ENCODE measurements at places on chromosomes 7 and 10. TPM values are rescaled to one million over a fixed set of nuclear protein-coding genes. Genes with fewer than 3 reads are reported as not detected.

IQUB gene
- total RNA-seq: 0.07 TPM

ZNF487 gene
- total RNA-seq: 1.8 TPM

FAM25C gene
- total RNA-seq: not detected

TBX20 gene
- 0.95 TPM for total RNA-seq

PYROXD2 gene
- 8.4 TPM for total RNA-seq

STAG3 gene
- total RNA-seq: 4.1 TPM

CFAP58 gene
- total RNA-seq: 0.12 TPM

C7orf57 gene
- total RNA-seq: not detected

PON1 gene
- 677 TPM for total RNA-seq

CPN1 gene
- 43.4 TPM for total RNA-seq

GIMAP1 gene
- 1.9 TPM for total RNA-seq

- no peaks in the 10 kb centered on the region for H3K36me3 ChIP-seq
- no peak overlapping the region for H3K4me3 ChIP-seq
- no peaks in the 10 kb centered on the region for H3K27me3 ChIP-seq
- H3K4me1 ChIP-seq: no peaks in the 10 kb centered on the region
- H3K27ac ChIP-seq: no peak overlapping the region
Observed at GRCh38 chr10:68561865-68562649, 1.9 kb downstream of the TET1 start.

GRCh38 chr7:84612981-84613681 is 418.5 kb upstream of the SEMA3A start:
- H3K27me3 ChIP-seq: no peaks in the 10 kb centered on the region
- H3K36me3 ChIP-seq: no peaks in the 10 kb centered on the region
- no peaks in the 10 kb centered on the region for H3K4me1 ChIP-seq
- H3K27ac ChIP-seq: no peak overlapping the region
- H3K4me3 ChIP-seq: no peak overlapping the region

- H3K36me3 ChIP-seq: no peaks in the 10 kb centered on the region
- H3K27me3 ChIP-seq: no peaks in the 10 kb centered on the region
- H3K4me3 ChIP-seq: no peak overlapping the region
- no peaks in the 10 kb centered on the region for H3K4me1 ChIP-seq
Observed at GRCh38 chr10:33085313-33085833, 127.3 kb upstream of the ITGB1 start.

- no peak overlapping the region for H3K4me3 ChIP-seq
- no peaks in the 10 kb centered on the region for H3K27me3 ChIP-seq
- no peaks in the 10 kb centered on the region for H3K4me1 ChIP-seq
- DNase-seq: no peak
Observed at GRCh38 chr7:155129186-155129585, 59.1 kb downstream of the HTR5A start.

- H3K4me1 ChIP-seq: peaks cover 22% of the 10 kb centered on the region
- DNase-seq: no peak
- H3K27me3 ChIP-seq: no peaks in the 10 kb centered on the region
Observed at GRCh38 chr7:39971924-39972323, 21.9 kb downstream of the CDK13 start.

- no peaks in the 10 kb centered on the region for H3K36me3 ChIP-seq
- no peak overlapping the region for H3K4me3 ChIP-seq
- no peaks in the 10 kb centered on the region for H3K27me3 ChIP-seq
- no peaks in the 10 kb centered on the region for H3K4me1 ChIP-seq
- H3K27ac ChIP-seq: no peak overlapping the region
- no peak for DNase-seq
Observed at GRCh38 chr7:93015779-93016481, 101.8 kb downstream of the SAMD9 start.

- DNase-seq: no peak
- H3K4me3 ChIP-seq: no peak overlapping the region
- H3K4me1 ChIP-seq: peaks cover 4% of the 10 kb centered on the region
- no peaks in the 10 kb centered on the region for H3K27me3 ChIP-seq
Observed at GRCh38 chr7:121011401-121011800, 22.9 kb downstream of the CPED1 start.

GRCh38 chr7:94634502-94634901 is 21.4 kb downstream of the SGCE start:
- H3K27ac ChIP-seq: no peak overlapping the region
- H3K27me3 ChIP-seq: no peaks in the 10 kb centered on the region
- no peaks in the 10 kb centered on the region for H3K4me1 ChIP-seq
- H3K4me3 ChIP-seq: no peak overlapping the region

GRCh38 chr7:70590126-70590854 is 541.7 kb upstream of the GALNT17 start:
- H3K4me3 ChIP-seq: peak overlapping the region; percentile 12
- H3K27ac ChIP-seq: no peak overlapping the region
- peaks cover 42% of the 10 kb centered on the region for H3K4me1 ChIP-seq
- H3K36me3 ChIP-seq: no peaks in the 10 kb centered on the region

DNA sequence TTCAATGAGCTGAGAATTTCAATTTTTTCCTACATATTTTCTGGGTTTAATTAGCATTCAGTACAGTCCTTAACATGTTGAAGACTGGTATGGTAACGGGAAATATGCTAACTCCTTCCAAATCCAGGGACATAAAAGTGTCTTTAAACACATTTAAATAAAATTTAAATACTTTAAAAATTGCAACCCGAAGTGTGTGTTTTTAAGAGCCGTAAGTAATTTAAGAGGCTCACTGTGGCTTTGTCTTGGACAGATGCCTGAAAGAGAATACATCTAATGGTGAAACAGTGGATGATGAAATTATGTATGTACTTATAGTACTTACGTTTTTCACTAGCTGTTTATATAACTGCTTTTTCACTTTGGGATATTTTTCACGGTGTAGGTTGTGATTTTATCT is 687.3 kb upstream of the CELF2 start:
- no peaks in the 10 kb centered on the region for H3K36me3 ChIP-seq
- no peaks in the 10 kb centered on the region for H3K27me3 ChIP-seq
- H3K27ac ChIP-seq: no peak overlapping the region
- no peak for DNase-seq

DNA sequence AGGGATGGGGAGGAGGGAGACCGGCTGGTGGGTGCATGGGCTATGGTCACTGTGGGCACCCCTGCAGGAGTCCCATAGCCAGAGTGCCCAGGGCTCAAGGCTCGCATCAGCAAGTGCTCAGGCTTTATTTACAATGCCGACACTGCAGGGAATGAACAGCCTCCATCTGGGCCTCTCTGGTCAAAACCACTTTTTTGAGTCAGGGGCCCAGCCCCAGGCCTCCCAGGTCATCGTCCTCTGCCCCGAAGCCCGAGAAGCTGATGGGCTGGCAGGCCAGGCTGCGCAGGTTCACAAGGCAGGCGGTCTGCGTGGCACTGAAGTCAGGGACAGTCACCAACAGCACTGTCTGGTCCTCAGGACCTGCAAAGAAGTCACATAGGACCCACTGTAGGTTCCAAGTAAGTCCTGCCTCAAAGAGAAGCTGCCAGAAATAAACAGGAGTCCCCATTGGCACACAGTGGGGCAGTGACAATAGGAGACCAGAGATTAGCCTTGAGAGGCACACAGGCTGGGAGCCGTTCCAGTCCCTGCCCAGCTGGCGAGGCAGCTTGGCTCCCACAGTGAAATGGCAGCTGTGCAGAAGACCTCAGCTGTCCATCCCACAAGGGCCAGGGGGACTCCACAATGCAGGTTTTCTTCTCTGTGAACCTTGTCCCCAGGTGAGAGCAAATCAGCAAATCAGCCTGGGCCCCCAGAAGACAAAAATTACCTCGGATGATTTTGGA is 8.6 kb downstream of the POLD2 start:
- DNase-seq: peak; percentile 26
- H3K4me1 ChIP-seq: no peaks in the 10 kb centered on the region
- no peaks in the 10 kb centered on the region for H3K36me3 ChIP-seq
- H3K27me3 ChIP-seq: no peaks in the 10 kb centered on the region
- no peak overlapping the region for H3K4me3 ChIP-seq

GRCh38 chr7:113698556-113699220 is 220.1 kb downstream of the PPP1R3A start:
- H3K27ac ChIP-seq: no peak overlapping the region
- no peak overlapping the region for H3K4me3 ChIP-seq
- no peaks in the 10 kb centered on the region for H3K36me3 ChIP-seq
- H3K27me3 ChIP-seq: no peaks in the 10 kb centered on the region
- H3K4me1 ChIP-seq: no peaks in the 10 kb centered on the region

- H3K27ac ChIP-seq: no peak overlapping the region
- no peaks in the 10 kb centered on the region for H3K4me1 ChIP-seq
- no peak overlapping the region for H3K4me3 ChIP-seq
- no peak for DNase-seq
- no peaks in the 10 kb centered on the region for H3K27me3 ChIP-seq
Observed at GRCh38 chr7:121103579-121103978, 115.1 kb downstream of the CPED1 start.

DNA sequence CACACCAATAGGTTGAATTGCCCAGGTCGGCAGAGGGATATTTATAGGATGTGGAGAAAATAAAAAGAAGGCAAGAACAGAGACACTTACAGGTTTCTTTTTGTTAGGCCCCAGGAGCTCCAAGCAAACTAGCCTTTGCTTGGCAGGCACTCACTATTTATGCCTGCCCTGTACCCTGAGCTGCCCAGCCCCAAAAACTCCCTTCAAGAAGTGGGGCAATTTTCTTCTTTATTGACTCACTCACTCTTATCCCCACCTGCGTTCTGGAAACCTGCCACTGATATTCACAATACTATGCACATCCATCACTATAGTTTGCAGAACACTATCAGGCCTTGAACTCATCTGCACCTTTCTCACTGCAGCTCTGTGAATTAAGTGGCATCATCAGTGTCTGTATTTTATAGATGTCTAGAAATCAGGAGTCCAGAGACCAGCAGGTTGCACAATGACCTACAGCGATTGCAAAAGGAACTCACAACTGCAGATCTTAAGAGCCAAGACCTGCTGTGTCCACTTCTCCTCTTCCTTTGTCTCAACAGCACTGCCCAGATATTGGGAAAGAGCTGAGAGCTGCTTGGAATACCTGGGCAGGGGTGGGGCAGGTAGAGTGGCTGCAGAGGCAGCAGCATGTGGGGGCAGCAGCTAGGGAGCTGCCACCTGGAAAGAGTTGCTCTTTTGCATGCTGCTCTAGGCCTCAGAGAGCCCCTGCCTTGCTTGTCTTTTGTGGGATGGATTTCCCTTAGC is at the start of gene SFTPD:
SFTPD (minus strand) TSS at position 130 of the 747 bp plus-strand sequence. CDS start 2,446 bp downstream, outside the sequence.
- H3K27ac ChIP-seq: no peak within 1 kb of the TSS
- no peaks in the 10 kb centered on the region for H3K27me3 ChIP-seq
- DNase-seq: no peak
- no peaks in the 10 kb centered on the region for H3K36me3 ChIP-seq
- H3K4me1 ChIP-seq: no peaks in the 10 kb centered on the region

GRCh38 chr10:45513551-45513950 is 139.5 kb downstream of the ALOX5 start:
- no peaks in the 10 kb centered on the region for H3K4me1 ChIP-seq
- no peaks in the 10 kb centered on the region for H3K27me3 ChIP-seq
- no peaks in the 10 kb centered on the region for H3K36me3 ChIP-seq
- H3K4me3 ChIP-seq: no peak overlapping the region
- DNase-seq: no peak

- H3K4me3 ChIP-seq: no peak overlapping the region
- no peak overlapping the region for H3K27ac ChIP-seq
- H3K4me1 ChIP-seq: no peaks in the 10 kb centered on the region
- no peaks in the 10 kb centered on the region for H3K36me3 ChIP-seq
- DNase-seq: peak; percentile 48
- no peaks in the 10 kb centered on the region for H3K27me3 ChIP-seq
Observed at GRCh38 chr7:149286811-149287400, 24.9 kb downstream of the ZNF783 start.

GRCh38 chr7:6621195-6622133 is 6.1 kb downstream of the ZNF853 start:
- no peaks in the 10 kb centered on the region for H3K4me1 ChIP-seq
- H3K4me3 ChIP-seq: no peak overlapping the region
- no peaks in the 10 kb centered on the region for H3K36me3 ChIP-seq

GRCh38 chr10:86179153-86179524 is 187.5 kb downstream of the GRID1 start:
- H3K36me3 ChIP-seq: no peaks in the 10 kb centered on the region
- DNase-seq: no peak
- no peaks in the 10 kb centered on the region for H3K27me3 ChIP-seq
- no peak overlapping the region for H3K27ac ChIP-seq
- no peak overlapping the region for H3K4me3 ChIP-seq
